ENCODE measurements at places on chromosomes 13 and 19.
A peak's percentile ranks its signal among the peaks of the same experiment; 100 is the strongest.

DNA sequence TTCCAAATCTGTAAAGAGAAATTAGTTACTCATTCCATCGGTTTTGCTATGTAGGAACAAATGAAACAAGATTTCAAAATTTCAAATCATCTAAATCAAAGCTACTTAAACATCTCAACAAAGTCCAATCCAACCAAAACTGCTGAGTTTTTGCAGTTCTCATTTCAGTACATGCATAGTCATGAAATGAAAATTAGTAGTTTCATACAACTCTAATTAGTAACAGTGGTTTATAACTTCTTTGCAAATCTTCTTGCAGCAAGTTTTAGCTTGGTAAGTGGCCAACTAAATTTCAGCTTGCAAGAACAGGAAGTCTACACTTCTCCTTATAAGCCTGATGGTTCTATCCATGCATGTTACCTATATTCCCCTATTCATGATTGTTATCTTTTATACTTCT, 75.6 kb downstream of the SPRY2 start:
- no peak for DNase-seq

DNA sequence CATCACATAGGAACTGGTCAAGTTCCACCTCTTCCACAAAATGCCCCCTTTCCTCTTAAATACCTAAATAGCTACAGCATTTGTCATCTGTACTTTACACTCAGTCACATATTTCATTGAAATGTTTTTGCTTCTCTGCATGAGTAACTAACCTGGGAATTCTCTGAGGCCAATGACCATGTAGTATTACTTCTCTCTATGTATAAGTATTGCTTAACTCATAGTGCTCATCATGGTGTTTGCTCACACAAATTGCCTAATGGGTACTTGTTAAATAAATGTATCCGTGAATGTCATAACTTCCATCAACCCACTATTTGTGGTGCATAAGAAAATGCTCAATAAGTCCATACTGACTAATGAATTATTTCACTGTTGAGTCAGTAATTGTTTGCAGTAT, 115.5 kb downstream of the FGF14 start:
- DNase-seq = no peak

GRCh38 chr19:19214892-19215291, 3.1 kb downstream of the NCAN start:
- DNase-seq = no peak

GRCh38 chr13:98500963-98501421, 75.9 kb downstream of the STK24 start:
- DNase-seq = no peak

- DNase-seq = no peak
These were observed 32.0 kb downstream of the ZNRF4 start for GRCh38 chr19:5487222-5487621.

DNA sequence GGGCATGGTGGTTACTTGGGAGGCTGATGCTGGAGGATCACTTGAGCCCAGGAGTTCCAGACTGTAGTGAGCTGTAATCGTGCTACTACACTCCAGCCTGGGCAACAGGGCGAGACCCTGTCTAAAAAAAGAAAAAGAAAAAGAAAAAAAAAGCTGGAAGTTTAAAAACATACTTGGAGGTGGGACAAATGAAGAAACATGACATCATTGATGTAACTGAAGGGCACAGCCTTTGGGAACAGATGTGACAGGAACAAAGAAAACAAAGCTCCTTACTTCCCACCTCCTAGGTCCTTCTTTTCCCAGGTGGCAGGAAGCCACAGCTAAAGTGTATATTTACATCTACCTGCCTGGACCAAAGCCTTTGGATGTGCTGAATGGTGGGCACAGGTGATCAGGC, 1.9 kb downstream of the PEX11G start:
- DNase-seq = no peak

- no peak for DNase-seq
These were observed 2.0 kb downstream of the SPART start for GRCh38 chr13:36344173-36344572.

- no peak for DNase-seq
These were observed 741.2 kb upstream of the PCDH9 start for GRCh38 chr13:67971291-67971690.

GRCh38 chr13:109728061-109728460, 58.3 kb downstream of the IRS2 start:
- no peak for DNase-seq

- DNase-seq = no peak
These were observed 8.0 kb downstream of the KLC3 start for GRCh38 chr19:45348367-45349125.

GRCh38 chr13:113109151-113110047, 3.8 kb downstream of the F7 start:
- no peak for DNase-seq

GRCh38 chr19:16541526-16542044, 652 bp downstream of the CHERP start:
- no peak for DNase-seq

DNA sequence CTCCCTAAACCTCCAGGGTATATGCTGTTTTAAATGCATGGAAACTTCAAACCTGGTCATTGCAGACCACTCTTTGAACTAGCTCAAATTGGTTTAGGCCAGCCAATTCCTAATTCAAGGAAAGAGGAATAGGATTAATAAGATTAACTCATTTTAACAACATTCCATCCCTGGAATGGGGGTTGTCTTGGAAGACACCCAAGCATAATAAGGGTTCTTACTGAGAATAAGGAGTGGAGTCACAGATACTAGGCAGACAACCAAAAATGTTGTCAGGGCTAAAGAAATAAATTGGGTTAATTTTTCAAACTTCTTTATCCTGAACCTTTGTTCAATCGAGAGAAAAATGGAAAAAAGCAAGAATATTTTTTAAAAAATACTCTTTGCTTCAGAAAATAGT, 186.2 kb downstream of the PCDH9 start:
- DNase-seq = no peak

DNA sequence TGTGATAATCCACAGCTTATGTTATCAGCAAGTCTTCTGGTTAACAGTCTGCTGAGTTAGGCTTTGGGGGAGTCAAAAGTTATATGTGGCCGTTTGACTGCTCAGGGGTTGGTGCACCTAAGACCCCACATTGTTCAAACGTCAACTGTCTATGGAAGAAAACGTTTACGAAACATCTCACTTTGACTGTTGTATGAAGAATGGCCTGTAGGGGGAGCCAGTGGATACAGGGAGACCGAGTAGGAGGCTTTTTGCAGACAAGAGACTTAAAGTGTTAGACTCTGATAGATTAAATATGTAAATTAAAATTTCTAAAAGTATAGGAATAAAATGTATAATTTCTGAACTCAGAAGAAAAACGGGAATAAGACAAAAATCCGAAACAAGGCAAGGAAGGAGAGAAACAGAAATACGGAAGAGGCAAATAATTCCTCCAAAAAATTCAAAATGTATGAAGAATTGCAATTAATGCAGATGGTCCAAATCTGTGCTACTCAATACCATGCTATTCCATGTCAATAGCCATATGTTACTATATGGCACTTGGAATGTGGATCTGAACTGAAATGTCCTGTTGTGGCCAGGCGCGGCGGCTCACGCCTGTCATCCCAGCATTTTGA, 37.8 kb downstream of the TNFSF14 start:
- peak; percentile 63 for DNase-seq

GRCh38 chr13:52723181-52723580, 16.4 kb downstream of the CNMD start:
- no peak for DNase-seq

DNA sequence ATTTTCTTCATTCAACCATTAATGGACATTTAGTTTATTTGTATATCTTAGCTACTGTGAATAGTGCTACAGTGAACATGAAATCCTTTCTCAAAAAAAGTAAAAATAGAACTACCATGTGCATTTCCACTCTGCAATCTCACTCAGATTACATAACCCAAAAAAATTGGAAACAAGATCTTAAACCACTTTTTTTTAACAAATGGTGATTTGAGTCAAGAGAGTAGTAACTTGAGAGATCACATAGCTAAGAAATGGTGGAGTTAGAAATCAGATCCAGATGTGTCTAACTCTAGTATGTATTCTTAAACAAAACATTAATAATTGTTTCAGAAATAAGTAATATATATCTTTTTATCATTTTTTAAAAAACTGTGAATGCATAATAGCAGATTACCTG, 318.3 kb upstream of the SGCG start:
- no peak for DNase-seq

DNA sequence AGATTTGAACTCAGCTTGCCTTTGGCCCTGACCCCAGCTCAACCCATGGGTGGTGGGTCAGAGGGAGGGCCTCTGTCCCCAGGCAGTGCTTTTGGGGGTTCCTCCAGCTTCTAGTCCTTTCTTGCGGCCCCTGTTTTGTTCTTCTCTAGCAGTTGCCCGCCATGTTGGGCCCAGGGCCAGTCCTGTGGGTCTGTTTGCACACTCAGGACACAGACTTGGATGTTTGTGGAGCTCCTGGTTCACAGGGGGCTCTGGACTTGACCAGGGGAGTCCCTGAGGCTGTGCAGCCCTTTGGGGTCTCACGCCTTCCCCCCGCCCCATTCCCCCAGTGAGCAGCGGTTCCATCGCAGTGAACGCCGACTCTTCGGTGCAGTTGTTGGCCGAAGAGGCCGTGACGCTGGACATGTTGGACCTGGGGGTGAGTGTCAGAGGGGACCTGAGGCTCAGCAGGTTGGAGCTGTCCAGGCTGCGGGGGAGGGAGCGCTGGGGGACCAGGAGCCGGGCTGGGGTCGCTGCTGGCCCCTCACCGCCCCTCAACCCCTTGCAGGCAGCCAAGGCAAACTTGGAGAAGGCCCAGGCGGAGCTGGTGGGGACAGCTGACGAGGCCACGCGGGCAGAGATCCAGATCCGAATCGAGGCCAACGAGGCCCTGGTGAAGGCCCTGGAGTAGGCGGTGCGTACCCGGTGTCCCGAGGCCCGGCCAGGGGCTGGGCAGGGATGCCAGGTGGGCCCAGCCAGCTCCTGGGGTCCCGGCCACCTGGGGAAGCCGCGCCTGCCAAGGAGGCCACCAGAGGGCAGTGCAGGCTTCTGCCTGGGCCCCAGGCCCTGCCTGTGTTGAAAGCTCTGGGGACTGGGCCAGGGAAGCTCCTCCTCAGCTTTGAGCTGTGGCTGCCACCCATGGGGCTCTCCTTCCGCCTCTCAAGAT, 2.5 kb downstream of the ATP5F1D start:
- DNase-seq = no peak
